ENCODE measurements at places on chromosomes 3 and 15.

DNA sequence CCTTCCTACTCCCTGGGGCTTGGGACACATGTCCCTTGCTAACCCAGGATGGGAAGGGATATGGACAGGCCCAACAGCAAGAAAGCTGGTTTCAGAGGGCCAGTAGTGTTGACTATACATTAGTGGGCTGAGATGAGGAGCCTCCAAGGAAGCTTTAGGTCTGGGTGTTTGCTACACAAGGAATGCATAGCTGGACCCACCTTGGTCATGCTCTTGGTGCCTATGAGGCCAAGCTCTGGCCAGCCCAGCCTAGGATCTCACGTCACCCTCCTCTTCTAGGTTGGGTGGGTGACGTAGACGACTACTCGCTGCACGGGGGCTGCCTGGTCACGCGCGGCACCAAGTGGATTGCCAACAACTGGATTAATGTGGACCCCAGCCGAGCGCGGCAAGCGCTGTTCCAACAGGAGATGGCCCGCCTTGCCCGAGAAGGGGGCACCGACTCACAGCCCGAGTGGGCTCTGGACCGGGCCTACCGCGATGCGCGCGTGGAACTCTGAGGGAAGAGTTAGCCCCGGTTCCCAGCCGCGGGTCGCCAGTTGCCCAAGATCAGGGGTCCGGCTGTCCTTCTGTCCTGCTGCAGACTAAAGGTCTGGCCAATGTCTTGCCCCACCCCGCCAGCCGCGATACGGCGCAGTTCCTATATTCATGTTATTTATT lies 653 bp upstream of the WDR6 start:
- 0 out of 2 replicates have a peak, but pooled peaks cover 11% of the 10 kb centered on the region for H3K4me1 ChIP-seq
- peak; percentile 76 for DNase-seq
- H3K27me3 ChIP-seq: no peaks in the 10 kb centered on the region
- no peaks in the 10 kb centered on the region for H3K36me3 ChIP-seq
- H3K4me3 ChIP-seq: peak overlapping the region; percentile 80

DNA sequence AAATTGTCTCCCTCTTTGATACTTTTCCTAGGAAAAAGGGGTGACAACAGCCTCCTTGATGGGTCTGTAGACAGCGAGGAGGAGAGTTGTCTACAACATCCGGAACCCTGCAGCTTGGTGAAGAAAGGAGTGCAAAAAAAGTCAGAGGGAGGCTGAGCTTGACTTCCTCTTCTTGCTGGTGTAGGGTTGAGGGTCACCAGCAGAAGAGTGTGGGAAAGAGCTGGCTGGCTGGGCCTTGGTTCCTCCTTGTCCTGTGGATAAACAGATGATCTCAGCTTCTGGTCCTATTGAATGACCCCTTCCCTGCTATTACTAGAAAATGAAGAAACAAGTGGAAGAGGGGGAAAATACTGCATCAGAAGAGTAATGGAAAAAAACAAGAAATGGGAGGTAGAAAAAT lies 20.4 kb downstream of the SLC7A14 start:
- no peaks in the 10 kb centered on the region for H3K27me3 ChIP-seq
- DNase-seq: no peak
- H3K27ac ChIP-seq: no peak overlapping the region
- H3K36me3 ChIP-seq: no peaks in the 10 kb centered on the region
- H3K4me3 ChIP-seq: no peak overlapping the region

DNA sequence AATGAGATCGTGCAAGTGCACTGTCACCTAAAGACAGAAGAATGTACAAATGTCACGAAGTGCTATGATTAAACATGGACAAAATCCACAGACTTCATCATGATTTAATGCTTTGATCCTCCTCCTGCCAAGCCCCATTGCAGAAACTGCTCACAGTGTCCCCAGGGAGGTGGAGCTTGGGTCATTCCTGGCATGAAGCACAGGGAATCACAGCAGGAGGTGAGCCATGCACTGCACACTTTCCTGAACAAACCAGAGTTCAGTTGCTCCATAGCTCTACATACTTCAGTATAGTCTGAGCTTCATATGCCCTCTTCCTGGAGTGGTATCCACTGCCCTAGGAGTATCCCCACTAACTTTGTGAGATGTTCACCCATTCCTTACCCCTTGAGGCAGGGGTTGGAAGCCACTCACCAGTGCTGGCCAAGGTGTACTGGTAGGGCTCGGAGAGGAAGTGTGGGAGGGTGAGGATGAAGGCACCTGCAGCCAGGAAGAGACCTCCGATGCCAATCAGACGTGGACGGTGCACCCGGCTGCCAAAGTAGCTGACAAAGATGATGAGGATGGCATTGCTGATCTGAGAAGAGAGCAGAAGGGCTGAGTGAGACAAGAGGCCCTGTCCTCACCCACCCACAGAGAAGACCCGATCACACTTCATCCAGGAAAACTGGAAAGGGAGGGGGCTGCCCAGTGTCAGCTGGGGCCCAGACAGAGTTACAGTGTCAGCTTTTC lies 56.3 kb downstream of the SLCO2A1 start:
- H3K4me3 ChIP-seq: no peak overlapping the region
- no peak overlapping the region for H3K27ac ChIP-seq
- H3K4me1 ChIP-seq: no peaks in the 10 kb centered on the region
- peak; percentile 56 for DNase-seq

GRCh38 chr15:71128939-71129562 lies 13.8 kb downstream of the THSD4 start:
- H3K27ac ChIP-seq: no peak overlapping the region
- H3K27me3 ChIP-seq: no peaks in the 10 kb centered on the region
- H3K4me3 ChIP-seq: no peak overlapping the region
- peaks cover 21% of the 10 kb centered on the region for H3K4me1 ChIP-seq

- no peak overlapping the region for H3K27ac ChIP-seq
- H3K4me3 ChIP-seq: no peak overlapping the region
- no peaks in the 10 kb centered on the region for H3K36me3 ChIP-seq
- peaks cover 5% of the 10 kb centered on the region for H3K4me1 ChIP-seq
These were observed 2.7 kb upstream of the DMXL2 start for GRCh38 chr15:51625236-51625635.

DNA sequence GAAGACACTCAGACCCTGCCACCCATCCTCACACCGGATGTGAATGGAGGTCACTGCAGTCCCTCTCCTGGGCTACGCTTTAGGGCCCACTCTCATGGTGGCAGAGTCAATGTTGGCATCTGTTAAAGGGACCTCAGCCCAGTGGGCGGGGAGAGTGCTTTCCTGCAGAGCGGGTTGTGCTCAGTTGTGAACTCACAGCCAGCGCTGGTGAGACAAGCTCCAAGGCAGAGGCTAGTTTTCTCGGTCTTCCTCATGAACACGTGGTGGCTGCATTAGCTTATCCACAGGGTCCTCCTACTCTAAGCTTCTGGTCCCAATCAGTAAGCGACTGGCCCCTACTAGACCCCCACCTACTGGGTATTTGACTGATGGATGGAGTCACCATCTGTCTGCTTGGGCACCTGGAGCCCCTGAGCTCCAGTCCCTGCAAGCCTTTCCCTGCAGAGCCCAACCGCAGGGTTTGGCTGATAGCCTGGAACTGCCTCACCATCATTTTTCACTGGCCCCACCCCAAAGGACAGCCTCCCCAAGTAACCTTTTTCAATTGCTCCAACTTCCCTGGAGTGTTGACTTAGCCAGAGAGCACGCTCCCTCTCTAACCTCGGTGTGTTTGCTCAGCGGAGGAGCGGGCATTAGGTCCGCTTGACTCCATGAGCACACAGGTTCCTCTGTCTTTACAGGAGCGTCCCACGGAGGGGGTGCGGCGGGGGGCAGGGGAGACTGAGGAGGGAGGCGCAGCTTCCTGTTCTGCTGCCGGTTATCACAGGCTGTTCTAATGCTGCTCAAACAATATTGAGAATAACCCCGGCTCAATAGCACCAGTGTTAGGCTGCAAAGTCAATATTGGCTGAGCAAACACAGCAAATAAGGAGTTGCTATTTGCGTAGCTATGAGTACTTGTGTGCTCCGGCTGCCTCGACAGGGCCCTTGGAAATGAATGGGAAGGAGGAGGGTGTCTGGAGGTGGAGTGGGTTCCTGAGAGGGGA lies 141.7 kb downstream of the RPLP1 start:
- peaks cover 57% of the 10 kb centered on the region for H3K27me3 ChIP-seq
- no peak overlapping the region for H3K4me3 ChIP-seq
- H3K27ac ChIP-seq: no peak overlapping the region
- peak; percentile 49 for DNase-seq
- H3K36me3 ChIP-seq: no peaks in the 10 kb centered on the region
- H3K4me1 ChIP-seq: no peaks in the 10 kb centered on the region

DNA sequence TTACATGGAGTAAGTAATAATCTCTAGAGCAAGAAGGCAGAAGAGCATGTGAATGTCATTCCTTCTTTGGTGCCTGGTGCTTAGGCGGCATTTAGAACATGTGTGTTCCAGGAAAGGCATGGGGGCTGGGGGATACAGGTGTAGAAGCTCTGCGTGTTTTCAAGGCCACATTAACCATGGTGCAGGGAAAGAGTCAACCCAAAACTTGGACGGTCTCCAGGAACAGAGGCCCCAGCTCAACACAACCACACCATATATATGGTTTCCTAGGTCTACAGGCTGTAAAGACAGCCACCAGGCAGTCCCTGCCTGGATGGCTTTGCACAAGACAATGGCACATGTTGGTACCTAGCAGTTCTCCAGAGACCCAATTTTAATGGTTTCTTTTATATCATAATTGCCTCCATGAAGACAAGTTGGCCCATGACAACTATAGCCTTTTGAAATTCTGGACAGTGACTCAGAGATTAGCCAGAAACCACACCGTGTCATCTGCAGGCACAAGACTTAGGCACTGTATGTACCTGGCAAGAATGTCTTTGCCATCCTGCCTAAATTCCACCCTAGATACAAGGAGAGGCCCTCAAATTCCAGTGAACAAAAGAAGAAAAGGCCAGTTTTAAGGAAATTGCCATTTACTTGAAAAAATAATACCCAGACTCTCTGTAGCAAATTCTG lies 25.0 kb upstream of the DGKG start:
- H3K4me3 ChIP-seq: no peak overlapping the region
- no peaks in the 10 kb centered on the region for H3K36me3 ChIP-seq
- no peak overlapping the region for H3K27ac ChIP-seq
- no peaks in the 10 kb centered on the region for H3K4me1 ChIP-seq
- DNase-seq: no peak

- no peaks in the 10 kb centered on the region for H3K27me3 ChIP-seq
- no peaks in the 10 kb centered on the region for H3K4me1 ChIP-seq
- no peak for DNase-seq
- H3K36me3 ChIP-seq: no peaks in the 10 kb centered on the region
These were observed 213.8 kb downstream of the IL5RA start for GRCh38 chr3:2896308-2896939.

DNA sequence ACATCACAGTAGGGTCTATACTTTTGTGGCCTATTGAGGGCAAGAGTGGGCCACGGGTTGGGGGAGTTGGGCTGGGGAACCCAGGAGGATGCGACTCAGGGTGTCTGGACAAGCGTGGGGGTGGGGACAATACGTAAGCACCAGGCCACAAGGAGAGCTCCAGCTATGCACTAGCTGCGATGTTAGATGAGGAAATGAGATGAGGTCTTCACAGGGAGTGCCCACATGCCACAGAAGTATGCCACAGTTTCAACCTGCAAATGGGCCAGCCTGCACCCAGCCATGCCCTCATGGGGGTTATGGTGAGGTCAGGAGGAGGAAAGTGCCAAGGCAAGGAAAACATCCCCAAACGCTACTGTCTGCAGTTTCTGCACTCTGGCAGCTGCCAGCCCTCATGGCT lies 30.5 kb downstream of the CACNA2D2 start:
- DNase-seq: no peak
- H3K36me3 ChIP-seq: no peaks in the 10 kb centered on the region
- H3K4me1 ChIP-seq: peaks cover 9% of the 10 kb centered on the region
- no peak overlapping the region for H3K4me3 ChIP-seq

DNA sequence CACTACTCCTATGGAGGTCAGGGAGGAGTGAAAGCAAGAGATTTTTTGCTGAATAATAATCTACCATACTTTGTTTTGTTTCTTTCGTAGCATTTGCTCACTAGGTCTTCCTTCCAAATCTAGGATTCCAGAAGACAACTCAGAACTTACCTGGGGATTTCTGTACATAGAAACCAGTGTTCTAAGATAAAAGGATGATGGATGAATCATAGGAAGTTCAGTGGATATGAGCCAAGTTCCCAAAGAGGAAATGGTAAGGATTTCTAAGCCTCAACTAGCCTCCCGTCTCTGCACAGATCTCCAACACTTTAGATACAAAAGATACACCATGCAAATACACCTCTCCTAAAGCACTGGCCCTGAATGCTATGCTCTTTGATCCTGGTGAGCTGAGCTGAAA lies 283.9 kb downstream of the TAFA4 start:
- no peaks in the 10 kb centered on the region for H3K27me3 ChIP-seq
- H3K36me3 ChIP-seq: no peaks in the 10 kb centered on the region
- DNase-seq: no peak
- no peak overlapping the region for H3K27ac ChIP-seq

DNA sequence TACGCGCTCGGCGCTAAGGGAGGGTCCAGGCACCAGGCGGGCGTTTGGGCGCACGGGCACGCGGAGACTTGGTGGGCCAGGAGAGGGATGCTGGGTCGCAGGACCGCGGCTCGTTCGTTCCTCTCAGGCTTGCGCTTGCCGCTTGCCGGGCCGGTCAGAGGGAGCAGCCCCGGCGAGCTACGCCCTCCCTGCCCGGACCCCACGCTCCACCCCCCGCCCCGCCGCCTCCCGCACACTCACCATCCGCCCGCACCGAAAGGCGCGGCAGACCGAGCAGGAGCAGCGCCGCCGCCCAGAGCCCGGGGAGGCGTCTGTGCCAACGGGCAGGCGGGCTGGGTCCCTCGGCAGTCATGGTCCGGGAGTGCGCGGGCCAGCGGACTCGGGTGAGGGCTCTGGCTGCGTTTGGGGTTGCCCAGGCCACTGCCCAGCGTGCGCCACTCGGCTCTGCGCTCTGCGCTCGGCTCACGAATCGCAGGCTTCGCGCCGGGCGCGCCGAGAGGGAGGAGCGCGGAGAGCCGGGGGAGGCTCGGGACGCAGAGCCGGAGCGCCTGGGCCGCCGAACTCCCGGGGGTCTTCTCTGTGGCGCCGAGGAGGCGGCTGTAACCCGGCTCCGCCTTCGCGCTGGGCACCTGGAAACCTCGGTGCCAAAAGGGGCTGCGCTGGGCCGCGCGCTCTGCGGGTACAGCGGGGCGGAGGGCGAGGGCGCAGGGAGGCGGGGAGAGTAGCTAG lies at the start of gene SUSD5:
Gene SUSD5, minus strand, starts transcription at position 365 of the 729 bp plus-strand sequence. Its CDS starts 13 bp downstream, at position 352.
- peak; percentile 53 for DNase-seq
- H3K36me3 ChIP-seq: no peaks in the 10 kb centered on the region
- H3K27me3 ChIP-seq: peaks cover 54% of the 10 kb centered on the region
- H3K4me1 ChIP-seq: no peaks in the 10 kb centered on the region
- no peak within 1 kb of the TSS for H3K27ac ChIP-seq
- peak within 1 kb of the TSS; percentile 58 for H3K4me3 ChIP-seq
